Activated B cell treated with CpG ODN at 0.5 μM for 24 hours (primary cell): ENCODE measurements at places on chromosomes 4 and X.

DNA sequence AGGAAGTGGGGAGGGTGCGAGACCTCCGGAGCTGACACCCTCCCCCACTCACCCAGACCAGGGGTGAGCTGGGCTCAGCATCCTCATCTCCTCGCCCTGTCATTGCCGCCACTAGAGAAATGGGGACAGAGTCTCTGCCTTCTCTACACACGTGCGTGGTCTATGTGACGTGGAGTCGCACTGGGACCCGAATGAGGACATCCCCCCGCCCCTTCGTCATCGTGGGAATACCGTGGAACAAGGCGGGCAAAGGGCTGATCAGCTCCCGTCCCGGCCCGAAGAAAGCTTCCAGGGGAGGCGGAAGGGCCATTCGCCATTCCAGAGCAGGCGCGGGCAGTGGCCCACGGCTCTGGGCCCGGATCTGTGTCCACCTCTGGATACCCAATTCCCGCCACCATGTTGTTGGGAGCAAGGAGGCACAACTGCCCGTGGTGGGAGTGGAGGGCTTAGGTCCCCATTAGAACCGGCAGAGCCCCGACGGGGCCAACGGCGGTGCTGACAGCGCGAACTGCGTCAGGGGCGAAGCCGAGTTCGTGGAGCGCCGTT lies 12.0 kb downstream of the HMX1 start:
- DNase-seq: no peak

GRCh38 chr4:47017494-47017893 lies 13.9 kb upstream of the GABRB1 start:
- DNase-seq: no peak

GRCh38 chrX:554271-554670 lies 76.3 kb upstream of the SHOX start:
- DNase-seq: no peak

DNA sequence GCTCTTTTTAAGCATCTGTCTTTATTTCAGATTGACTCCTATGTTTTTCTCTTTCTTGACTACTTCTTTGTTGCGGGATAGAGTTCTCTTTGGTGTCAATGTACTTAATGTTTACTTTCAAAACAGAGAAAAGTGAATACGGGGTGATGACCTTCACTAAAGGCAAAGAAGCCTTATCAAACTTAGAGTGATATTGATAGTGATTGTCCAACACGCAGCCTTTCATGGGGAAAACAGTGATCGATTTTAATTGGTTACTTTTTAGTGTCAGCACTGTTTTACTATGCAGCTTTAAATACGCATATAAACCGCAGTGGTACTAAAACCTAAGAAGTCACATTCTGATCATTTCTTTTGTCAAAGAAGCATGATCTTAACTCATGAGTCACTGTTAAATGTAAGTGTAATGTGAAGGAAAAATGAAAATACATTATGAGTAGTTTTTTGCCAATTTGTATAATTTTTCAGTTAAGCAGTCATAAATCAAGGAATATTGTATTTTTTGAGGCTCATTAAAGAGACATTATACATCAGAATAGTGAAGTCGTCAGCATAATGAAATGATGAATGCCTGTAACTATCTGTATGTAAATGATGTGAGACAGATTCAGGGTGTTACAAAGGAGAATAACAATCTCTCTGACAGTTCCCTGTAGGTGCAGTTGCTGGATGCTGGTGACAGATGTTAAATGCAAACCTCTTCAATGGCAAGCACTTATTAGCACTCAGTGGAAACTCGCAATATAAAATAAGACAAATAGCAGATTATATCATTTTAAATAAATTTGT lies 2082.8 kb upstream of the TENM3 start:
- no peak for DNase-seq

DNA sequence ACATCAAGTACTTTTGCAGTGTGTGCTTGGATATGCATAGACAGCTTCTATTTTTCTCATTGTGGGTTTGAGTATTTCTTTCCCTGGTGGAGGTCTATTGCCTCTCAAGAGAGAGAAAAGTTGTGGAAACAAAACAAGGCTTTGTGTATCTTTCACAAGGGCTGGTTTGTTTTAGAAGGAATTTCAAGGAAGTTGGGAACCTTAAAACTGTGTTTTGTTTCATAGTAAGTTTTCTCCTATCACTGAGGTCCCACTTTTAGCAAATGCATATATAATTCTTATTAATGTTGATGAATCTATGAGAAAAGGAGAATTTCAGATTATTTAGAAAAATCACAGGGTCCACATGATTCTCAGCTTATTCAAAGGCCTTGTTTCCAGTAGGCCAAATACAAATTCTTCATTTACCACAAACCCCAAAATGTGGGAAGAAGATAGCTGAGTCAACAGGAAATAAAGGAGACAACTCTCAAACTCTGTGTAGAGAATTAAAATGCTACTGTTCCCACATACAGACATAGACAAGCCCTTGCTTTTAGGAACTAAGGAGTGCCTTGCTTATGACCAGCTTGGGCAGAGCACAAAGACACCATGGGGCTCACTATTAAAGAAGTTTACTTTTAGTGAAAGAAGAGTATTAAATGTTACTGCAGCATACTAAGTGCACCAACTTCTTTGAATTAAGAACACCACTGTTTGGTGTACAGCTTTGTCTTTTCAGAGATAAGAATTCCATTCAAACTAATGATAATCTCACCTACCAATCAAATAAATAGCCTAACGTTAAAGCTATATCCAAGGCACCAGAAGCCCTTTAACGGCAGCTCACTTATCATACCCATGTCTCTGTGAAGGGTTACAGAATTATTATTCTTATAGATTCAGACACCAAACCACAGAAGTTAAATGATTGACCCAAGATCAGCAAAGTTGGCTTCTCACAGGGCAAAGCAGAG lies 177.4 kb upstream of the LEF1 start:
- DNase-seq: no peak

- no peak for DNase-seq
Observed at GRCh38 chrX:19698122-19698521, 182.8 kb upstream of the MAP3K15 start.

GRCh38 chr4:22090661-22091351 lies 142.2 kb upstream of the KCNIP4 start:
- no peak for DNase-seq

DNA sequence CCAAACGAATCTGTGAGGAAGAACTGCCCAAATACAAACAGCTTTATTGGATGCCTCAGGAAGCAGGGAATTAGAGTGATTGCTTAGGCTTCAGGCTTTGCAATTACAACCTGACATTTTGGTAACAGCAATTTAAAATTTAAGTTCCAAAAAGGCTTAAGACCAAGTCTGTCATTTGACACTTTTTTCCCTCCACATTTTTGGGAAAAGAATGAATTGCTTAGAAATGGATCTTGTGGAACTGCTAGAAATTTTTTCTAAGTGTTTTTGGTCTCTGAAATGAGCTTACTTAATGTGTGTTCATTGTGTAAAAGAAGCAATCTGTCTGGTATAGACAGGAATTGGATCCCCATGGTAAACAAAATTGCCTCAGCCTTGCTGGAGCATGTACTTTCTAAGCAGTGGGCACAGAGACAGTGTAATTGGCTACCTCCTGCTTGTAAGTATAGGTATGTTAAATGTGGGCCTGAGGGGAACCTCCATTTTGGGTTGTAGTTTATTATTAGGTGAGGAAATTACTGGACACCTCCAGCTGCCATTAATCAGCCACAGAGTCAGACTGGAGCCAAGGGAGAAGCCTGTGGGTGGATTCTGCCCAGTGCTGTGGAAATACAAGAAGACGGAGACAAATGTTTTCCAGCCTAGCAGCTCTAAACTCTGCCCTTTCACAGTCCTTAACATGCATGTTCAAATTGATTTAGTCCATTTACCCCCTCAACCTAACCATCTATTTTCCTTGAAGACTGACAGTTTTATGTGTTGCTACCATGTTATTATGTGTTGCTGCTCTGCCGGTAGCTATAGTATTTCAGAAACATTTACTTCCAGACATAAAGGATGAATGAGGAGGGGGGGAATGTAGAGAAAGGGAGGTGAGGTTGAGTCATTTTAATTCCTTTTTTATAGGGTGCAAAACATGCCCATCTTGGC lies 473.0 kb downstream of the SPRY1 start:
- DNase-seq: no peak

GRCh38 chrX:23854945-23855344 lies 52.8 kb downstream of the APOO start:
- no peak for DNase-seq

DNA sequence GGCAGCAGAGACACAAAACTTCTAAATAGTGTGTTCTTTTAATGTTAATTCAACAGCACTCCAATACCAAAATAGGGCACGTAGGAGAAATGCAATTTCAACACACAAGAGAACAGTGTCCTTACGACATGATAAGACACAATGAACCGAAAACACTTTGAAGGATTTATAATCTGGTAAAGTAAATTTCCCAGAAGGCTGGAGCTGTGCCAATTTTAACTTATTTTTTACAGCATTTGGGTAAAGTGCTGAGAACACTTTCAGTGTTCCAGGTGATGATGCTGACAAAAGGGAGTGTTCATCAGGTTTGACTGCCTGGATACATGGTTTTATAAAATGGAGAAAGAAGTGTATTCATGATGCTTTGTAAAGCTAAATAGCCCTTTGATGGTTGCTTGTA lies 76.5 kb downstream of the MAPK10 start:
- DNase-seq: no peak

GRCh38 chr4:138062929-138063328 lies 179.2 kb downstream of the SLC7A11 start:
- DNase-seq: no peak

DNA sequence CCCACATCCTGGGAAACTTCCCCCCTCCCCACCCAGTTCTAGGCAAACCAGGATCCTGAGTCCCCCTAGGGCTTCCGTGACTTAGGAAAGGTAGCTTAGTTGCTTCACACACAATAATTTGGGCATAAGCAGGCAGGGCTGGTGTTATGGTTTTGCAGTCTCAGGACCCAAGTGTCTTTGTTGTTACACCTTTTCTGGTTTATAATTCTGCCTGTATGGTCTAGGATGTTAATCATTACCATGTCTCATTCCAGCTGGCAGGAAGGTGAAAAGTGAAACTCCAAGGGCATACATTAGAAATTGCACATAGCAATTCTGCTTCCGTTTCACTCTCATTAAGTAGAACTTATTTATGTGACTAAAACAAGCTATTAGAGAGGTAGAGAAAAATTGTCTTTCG lies 16.8 kb downstream of the UGT8 start:
- no peak for DNase-seq

DNA sequence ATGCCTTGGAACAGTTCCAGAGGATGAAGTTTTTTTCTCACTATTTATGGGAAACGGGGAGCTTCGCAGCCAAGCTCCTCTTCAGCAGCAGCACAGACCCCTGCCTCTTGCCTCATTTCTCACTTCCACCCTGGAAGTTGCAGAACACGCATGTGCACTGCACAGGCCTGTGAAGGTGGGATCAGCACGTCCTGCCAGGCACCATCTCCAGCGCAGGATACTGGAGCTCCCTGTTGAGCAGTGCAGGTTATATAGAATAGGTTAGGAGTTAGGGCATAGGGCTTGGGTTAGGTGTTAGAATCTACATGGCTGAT lies 110.1 kb upstream of the CENPE start:
- DNase-seq: no peak

DNA sequence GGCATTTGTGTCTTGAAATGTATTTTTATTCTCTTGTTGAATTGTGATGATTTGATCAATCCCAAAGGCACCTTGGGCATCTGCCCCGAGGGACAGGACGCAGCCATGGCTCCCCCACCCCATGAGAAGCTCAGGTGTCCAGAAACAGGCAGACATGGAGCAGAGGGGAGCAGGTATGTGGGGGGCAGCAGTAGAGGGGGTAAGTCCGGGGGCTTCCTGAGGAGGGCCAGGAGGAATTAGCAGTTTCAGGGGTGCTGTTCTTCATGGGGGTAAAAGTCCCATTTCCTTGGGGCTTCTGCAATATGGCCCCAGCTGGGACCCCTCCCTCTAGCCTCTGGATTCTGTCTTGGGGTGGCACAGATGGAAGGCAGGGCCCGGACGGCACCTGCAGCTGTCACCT lies 67.0 kb upstream of the HMX1 start:
- no peak for DNase-seq

- DNase-seq: no peak
Observed at GRCh38 chr4:53734584-53735353, 143.5 kb upstream of the LNX1 start.

DNA sequence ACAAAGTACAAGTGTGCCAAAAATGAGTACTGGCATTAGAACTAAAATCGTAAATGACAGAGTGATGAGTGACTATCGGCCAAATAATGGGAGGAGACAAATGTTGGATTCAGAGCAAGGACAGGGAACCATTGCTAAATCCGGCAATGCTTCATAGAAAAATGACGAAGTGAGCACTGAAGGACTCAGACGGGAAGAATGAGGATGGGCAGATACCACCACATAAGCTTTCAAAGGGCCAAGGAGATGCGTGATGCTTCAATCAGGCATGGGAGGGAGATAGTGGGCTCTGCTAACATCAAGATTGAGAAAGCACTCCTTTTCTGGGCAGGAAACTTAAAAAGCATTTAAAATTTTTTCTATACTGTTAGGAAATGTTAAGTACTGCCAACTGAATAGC lies 21.6 kb downstream of the RBBP7 start:
- DNase-seq: no peak

DNA sequence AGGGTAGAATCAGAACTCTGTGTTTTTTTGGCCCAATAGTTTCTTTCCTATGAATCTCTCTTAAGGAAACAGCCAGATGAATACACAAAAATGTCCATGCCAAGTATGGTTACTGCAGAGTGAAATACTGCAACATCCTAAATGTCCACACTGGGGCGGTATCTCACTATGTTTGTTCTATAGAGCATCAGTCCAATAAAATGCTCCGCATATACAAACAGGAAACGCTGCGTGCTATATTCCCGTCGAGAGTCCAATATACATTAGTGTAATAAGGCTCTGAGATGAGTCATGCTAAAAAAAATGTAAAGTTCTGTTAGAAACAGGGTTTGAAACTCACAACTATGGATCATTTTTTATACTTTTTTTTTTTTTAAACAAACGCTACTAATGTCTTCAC lies 72.9 kb upstream of the ENOX2 start:
- no peak for DNase-seq

DNA sequence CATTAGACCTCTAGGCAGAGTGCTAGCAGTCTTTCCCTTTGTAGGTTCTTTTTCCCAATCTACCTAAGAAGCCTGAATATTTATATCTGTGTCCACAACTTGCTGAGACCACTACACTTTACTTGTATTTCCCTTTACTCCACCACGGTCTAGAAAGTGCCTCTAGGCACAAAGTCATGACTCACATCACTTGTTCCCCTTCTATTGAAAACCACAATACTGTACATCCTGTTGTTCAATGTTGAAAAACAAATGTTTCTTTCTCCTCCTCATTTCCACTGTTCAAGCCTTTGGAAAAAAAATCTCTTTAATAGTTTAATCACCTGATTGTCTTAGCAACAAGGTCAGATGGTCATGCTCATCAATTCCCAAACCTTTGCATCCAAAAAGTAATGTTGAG lies 326.7 kb downstream of the GUCY2F start:
- no peak for DNase-seq

- no peak for DNase-seq
Observed at GRCh38 chrX:42732506-42732905, 45.5 kb downstream of the PPP1R2C start.

- DNase-seq: no peak
Observed at GRCh38 chr4:103030791-103031190, 11.3 kb upstream of the SLC9B1 start.
